ENCODE measurements at places on chromosomes 3 and 15. TPM values are rescaled to one million over a fixed set of nuclear protein-coding genes. Genes with fewer than 3 reads are reported as not detected.
A peak's percentile ranks its signal among the peaks of the same experiment; 100 is the strongest.

GRCh38 chr3:46682974-46683373 lies 10.5 kb downstream of the ALS2CL start:
- no peak for DNase-seq

- DNase-seq, result no peak
These were observed 80.9 kb downstream of the TMCC1 start for GRCh38 chr3:129812589-129812988.

DNA sequence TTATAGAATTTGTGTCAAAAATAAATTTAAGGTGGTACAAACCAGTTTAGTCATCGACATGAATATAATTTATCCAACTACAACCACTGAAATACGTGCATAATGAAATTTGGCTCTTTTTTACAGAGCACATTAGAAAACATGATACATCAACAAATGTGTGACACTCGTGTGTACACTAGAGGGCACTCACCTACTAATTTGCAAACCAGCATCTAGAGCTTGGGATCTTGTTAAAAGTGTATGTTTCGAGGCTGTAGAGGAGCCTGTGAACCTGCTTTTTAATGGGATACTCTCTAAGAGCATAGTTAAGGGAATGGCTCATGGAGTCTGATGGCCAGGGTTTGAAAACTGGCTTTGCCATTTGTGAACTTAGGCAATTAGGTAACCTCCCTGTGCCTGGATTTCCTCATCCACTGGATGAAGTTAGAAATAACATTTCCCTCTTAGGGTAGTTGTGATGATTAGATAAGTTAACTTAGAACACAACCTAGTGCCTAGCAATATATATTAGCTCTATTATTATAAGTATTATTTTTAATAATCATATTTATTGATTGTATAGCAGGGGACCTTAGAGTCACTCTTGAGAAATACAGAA lies 8.8 kb upstream of the CPOX start:
- peak; percentile 38 for DNase-seq

DNA sequence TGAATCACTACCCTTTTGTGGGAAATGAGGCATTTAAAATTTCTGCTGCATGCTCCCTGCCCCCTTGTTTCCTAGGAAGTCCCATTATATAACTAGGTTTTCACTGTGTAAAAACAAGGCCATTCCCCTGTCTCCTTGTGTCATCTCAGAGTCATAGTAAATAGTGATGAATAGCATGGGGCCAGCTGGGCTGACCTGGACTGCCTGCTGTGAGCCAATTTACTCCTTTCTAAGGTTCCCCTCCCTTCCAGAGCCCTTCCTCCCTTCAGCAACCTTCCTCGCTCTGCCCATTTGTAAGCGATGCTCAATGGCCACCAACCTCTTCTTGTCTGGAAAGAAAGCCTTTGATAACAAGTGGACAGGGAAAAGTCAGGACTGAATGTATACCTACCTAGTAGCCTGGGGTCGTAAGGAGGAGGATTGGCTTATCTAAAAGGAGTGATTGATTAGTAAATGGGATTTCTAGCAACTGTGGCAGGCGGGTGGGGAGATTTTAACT lies 11.7 kb downstream of the ITGA11 start:
- no peak for DNase-seq

DNA sequence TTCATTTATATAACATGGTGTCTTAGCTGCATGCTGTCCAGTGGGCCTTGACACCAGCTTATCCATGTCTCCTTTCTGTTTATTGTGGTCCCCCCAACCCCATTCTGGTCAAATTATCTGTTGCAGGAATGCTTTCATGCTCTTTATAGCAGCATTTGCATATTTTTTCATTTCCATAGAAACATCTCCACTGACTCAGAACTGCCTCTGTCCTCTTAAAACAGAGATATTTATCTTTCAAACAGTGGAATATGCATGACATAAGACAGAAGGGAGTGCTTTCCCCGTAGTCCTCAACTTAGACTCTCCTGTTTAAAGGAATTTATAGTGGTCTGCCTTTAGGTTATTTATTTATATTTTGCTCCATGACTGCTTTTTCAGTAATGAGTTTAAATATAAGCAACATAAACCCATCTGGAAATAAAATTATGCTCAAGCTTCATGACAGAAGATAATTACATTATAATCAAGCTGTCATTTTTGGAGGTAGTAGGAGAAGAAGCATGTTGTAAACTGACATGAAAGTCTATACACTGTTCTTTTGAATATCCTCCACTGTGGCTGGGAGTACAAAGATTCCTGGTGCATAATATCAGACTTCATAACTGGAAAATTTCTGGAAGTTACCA lies 179.5 kb upstream of the CD96 start:
- no peak for DNase-seq

GRCh38 chr3:141875374-141875892 lies 1.0 kb upstream of the ATP1B3 start:
- peak; percentile 97 for DNase-seq

DNA sequence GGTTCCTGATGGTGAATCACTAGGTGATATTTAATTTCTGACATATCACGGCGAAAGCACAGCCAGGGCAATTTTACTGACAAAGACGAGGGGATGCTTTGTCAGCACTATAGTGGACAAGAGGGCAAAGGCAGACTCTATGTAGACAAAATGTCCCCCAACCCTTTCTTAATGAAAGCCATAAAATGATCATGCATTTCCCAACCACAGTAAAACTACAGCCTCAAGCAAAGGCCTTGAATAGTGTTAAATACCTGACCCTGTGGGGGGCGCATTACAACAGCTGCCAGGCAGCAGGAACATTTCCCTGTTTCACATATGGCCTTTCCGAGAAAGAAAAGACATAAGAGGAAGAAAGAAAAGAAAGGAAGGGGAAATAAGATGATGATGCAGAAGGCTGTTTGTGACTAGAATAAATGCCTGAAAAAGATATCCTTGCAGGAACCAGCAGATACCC lies 49.5 kb downstream of the GLDN start:
- peak; percentile 31 for DNase-seq

- peak; percentile 30 for DNase-seq
These were observed 204.9 kb downstream of the CNTN4 start for GRCh38 chr3:2303566-2303965.

DNA sequence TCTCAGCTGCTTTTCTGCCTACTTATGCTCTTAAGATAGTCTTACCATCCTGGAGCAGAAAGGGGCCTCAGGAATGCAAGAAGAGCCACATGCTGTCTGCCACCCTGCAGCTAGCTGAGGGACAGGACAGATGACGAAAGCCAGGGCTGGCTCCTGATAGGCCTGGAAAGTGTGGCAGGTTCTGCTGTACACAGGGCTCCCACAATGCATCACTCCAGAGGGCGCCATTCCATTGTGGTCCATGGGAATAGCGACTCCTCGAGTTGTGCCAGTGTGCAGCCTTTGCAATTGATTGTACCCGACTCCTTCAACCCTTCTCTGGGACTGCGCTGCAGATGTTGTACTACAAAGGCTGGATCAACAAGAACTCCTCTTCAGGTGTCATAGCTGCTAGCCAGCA lies 11.2 kb downstream of the ACAN start:
- no peak for DNase-seq

GRCh38 chr3:9064850-9065249 lies 101.6 kb upstream of the RAD18 start:
- no peak for DNase-seq

GRCh38 chr15:52255008-52255407 lies 40.6 kb downstream of the MYO5C start:
- DNase-seq, result no peak

GRCh38 chr3:31300456-31301443 lies 232.0 kb upstream of the STT3B start:
- no peak for DNase-seq

DNA sequence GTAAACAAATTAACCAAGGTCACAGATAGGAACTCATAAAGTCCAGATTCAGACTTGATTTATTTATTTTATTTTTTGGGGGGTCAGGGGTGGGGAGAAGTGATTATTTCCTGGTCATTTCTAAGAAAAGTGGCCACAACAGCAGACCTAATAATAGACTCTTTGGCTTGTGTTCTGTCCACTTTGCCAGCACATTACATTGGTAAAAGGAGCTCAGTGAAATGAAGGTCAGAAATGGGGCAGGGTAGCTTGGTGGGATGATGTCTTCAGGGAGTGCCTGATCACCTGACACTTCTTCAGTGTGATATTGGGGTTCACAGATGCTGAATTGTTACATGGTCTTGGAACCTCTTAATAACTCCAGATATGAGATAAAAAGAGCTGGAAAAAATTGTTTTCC lies 10.1 kb downstream of the VPS8 start:
- DNase-seq, result no peak

- DNase-seq, result peak; percentile 25
These were observed 140.0 kb downstream of the SNRK start for GRCh38 chr3:43426388-43426787.

- peak; percentile 83 for DNase-seq
These were observed 102.7 kb upstream of the CHD2 start for GRCh38 chr15:92797168-92798052.

- DNase-seq, result no peak
These were observed 130.5 kb upstream of the PHLDB2 start for GRCh38 chr3:111728566-111728935.

- no peak for DNase-seq
These were observed 5.4 kb upstream of the CGNL1 start for GRCh38 chr15:57370929-57371328.

GRCh38 chr3:113271189-113271588 lies 59.8 kb downstream of the BOC start:
- DNase-seq, result no peak

DNA sequence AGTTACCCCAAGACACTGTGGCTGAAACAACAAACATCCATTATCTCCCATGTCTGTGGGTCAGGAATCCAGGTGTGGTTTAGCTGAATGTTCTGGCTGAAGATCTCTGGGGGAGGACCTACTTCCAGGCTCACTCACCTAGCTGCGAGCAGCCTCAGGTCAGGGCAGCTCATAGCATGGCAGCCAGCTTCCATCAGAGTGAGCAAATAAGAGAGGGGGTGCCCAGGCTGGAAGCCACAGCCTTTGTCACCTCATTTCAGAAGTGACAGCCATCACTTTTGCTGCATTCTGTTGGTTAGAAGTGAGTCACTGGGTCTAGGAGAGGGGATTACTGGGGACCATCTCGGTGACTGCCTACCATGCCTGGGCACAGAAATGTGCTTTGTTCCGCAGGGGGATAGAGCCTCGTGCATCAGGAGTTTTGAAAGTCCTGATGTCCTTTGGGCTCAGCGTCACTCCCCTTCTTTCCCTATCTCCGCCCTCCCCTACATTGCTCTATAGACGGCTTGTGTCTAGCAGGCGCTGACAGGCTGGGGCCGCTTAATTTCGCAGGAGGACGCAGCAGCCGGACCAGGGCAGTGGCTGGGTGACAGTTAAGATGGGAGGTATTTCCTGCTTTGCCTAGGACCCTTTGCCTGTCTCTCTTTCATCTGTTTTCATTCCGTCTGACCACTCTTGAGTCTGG lies 25.4 kb downstream of the TGM4 start:
- DNase-seq, result no peak

GRCh38 chr3:71854706-71855105 lies 69.8 kb upstream of the PROK2 start:
- no peak for DNase-seq

DNA sequence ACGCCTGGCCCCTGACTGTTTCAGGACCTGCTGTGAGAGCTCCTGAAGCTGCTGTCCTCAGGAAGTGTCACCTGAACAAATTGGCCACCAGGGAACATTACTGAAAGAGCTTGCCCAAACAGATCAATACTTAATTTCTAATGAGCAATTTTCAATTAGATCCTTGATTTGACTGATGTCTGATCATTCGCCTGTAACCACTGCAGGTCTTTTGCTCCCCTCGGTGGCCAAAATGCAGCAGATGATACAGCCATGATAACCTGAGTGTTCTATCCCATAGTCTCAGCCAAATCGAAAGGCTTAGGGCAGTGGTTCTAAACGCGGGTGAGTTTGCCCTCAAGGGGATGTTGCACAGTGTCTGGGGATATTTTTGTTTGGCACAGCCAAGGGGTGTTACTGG lies 57.6 kb upstream of the MEX3B start:
- no peak for DNase-seq

DNA sequence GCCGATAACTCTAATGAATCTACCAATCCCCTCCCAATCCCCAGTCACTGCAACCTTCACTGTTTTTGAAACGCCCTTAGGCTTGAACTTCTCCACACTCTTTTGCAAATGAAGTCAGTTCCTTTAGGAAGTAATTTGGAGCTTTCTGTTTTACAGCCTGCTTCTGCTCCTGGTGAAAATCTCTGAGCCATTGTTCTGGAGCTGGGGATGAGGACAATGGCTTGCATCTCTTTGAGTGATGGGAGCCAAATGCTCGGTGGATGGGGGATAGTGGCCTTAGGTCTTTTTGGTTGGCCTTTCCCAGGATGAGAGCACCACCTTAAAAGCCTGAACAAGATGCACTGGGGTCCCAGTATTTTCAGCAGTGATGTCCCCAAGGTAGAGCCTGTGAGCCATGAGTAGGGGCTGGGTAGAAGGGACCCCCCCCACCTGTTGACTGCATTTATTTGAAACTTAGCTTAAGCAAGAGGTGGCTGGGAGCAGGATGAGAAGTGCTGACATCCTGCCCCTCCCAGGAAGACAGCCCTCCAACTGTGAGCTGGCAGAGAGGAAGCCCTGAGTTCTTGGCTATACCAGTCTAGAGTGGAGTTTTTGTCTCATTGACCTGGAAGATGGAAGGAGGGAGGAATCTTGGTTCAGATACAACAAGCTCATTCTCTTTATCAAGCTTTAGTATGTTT lies 7.6 kb upstream of the MYO5C start:
- no peak for DNase-seq

The LCTL gene
- 0.43 TPM for polyA plus RNA-seq

The DCP1A gene
- 17.0 TPM for polyA plus RNA-seq

The REC114 gene
- not detected for polyA plus RNA-seq

The HDC gene
- polyA plus RNA-seq, result 0.16 TPM

The SH3BP5 gene
- polyA plus RNA-seq, result 104 TPM

The ATP8B4 gene
- polyA plus RNA-seq, result 3.6 TPM

The GLDN gene
- polyA plus RNA-seq, result 4.4 TPM

The GOLGA8N gene
- 21.0 TPM for polyA plus RNA-seq

The MEX3B gene
- polyA plus RNA-seq, result 31.7 TPM

The PLXNA1 gene
- 65.9 TPM for polyA plus RNA-seq

The TAGLN3 gene
- polyA plus RNA-seq, result 142 TPM

The GTF2A2 gene
- polyA plus RNA-seq, result 161 TPM

The UNC13C gene
- polyA plus RNA-seq, result 8.3 TPM

The UACA gene
- polyA plus RNA-seq, result 60.2 TPM

Measured in spinal cord (tissue), 10 donors.